ENCODE measurements at places on chromosomes 7 and 10. TPM values are rescaled to one million over a fixed set of nuclear protein-coding genes. Genes with fewer than 3 reads are reported as not detected.

RAB19 gene
- 6.3 TPM for total RNA-seq

ZFAND4 gene
- 5.2 TPM for total RNA-seq

PCBD1 gene
- total RNA-seq, result 219 TPM

EPO gene
- not detected for total RNA-seq

LIPK gene
- not detected for total RNA-seq

All from Caki2 (cell line).